Renal cortical epithelial cell (primary cell): ENCODE measurements at places on chromosomes 5 and 9. TPM values are rescaled to one million over a fixed set of nuclear protein-coding genes. Genes with fewer than 3 reads are reported as not detected.

Gene NDUFS6
- 26.7 and 42.8 TPM in 2 replicates for total RNA-seq

Gene GPR151
- total RNA-seq: not detected in 2 replicates

Gene PCDHB7
- under 0.01 and 0.85 TPM in 2 replicates for total RNA-seq

Gene COL5A1
- 2.4 and 12.8 TPM in 2 replicates for total RNA-seq

Gene HTR4
- total RNA-seq: not detected in 2 replicates

Gene IL5
- not detected in 2 replicates for total RNA-seq

Gene DIRAS2
- 3.6 and 9.3 TPM in 2 replicates for total RNA-seq

Gene NDOR1
- total RNA-seq: 2.3 and 6.2 TPM in 2 replicates
